GM12865 (cell line): ENCODE measurements at places on chromosomes 2 and 18.

GRCh38 chr2:235854276-235854675 is 313.9 kb downstream of the GBX2 start:
- DNase-seq = no peak

DNA sequence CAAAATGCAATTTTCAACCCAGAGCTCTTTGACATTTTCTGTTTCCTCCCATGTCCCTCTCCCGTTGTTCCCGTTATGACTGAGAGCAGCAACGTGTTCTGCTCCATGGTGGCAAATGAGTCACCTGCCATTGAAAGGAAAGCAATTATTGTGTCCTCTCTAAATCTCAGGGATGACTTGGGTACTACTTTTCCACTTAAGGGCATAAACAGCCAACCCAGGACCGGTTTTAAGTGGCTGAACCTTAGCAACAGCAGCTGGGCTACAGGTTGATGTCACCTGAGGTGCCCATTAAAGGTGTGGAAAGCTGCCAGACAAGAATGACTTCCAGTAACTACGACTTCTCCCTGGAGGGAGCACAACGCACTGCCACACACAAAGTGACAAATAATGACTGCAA is 236.8 kb downstream of the NCKAP5 start:
- DNase-seq = no peak

DNA sequence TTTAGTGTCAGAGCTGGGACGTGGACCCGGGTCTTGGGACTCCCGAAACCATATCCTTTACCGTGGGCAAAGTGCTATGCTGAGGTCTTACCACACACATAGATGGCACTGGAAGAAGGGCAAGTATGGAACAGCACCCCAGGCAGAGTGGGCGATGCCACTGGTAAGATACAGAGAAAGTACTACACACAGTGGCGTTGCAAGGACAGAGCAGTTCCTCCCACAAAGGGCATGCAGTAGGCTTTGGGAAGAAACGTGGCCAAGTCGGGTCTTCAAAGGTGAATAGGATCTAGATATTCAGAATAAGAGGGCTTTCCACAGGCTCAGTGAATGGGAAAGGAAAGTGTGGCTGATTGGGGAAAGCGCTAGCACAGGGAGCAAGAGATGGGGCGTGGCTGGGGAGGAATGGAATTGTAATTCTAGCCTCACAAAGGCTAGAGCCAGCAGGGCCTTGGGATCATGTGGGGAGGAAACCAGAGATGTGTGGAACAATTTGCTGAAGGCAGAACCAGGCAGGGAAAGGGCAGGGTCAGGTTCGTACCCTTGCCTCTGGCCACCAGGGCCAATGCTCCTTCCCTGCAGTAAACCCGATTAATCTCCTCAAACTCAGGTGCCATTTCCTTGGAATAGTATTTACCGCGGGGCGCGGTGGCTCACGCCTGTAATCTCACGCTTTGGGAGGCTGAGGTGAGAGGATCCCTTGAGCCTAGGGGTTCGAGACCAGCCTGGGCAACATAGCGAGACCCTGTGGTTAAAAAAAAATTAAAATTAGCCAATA is 36.0 kb downstream of the PCBP1 start:
- no peak for DNase-seq

GRCh38 chr18:8708670-8709069 is 3.3 kb downstream of the MTCL1 start:
- no peak for DNase-seq

GRCh38 chr2:43417300-43417699 is 178.5 kb downstream of the THADA start:
- DNase-seq = no peak

- no peak for DNase-seq
Observed at GRCh38 chr2:217070043-217070430, 210.2 kb upstream of the TNP1 start.

DNA sequence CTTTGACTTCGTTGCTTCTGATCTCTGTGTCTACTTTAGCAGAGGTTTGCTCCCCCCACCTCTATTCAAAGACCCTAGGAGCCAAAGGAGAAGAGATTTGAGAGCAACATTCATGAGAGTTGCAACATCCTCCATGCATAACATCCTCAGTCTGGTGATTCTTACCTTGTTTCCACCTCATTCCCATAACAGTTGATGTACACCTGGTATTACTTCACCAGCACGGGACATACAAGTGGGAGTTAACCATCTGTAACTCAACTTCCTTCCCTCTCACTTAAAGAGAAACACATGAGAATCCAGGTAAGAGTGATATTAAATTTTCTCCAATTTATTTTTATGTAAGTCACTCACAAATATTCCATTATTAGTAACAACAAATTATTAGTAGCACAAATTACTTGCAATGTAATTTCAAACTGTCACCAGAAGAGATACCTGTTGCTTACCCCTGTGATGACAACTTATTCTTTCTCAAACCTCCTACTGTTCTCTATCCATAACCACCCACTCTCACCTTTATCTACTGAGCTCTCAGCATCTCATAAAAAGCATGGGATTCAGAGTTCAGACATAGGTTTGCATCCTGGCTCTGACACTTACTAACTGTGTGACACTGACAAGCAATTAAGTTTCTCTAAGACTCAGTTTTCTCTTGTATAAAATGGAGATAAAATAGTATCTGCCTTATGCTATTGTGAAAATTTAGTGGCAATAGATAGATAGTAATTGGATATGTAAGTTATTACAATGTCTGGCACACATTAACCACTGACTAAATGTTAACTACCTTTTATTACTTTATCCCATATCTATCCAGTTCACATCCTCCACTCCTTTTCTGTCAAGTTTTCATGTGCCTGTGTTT is 184.6 kb upstream of the SRD5A2 start:
- DNase-seq = no peak
